ENCODE measurements at places on chromosomes 6 and 20.
A peak's percentile ranks its signal among the peaks of the same experiment; 100 is the strongest.

GRCh38 chr6:2547355-2547754, 203.4 kb downstream of the MYLK4 start:
- no peak for DNase-seq

GRCh38 chr6:137227871-137228302, 8.7 kb upstream of the IFNGR1 start:
- DNase-seq, result no peak

DNA sequence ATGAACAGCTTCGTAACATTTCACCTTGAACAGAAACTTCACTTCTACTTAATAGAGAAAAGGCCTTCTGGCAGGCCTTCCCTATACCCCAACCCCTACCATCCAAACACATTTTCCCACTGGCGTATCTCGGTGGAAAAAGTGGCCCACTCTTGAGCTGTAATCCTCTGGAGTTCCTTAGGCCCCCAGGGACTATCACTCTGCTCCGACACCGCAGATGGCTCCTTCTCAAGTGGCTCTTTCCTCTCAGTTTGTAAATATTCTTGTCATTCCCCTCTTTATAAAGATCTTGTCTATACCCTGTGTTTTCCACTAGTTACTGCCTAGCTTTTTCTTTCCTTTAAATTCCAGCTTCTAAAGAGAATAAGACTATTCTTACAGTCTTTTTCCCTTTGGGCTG, 108.7 kb downstream of the MYB start:
- no peak for DNase-seq

DNA sequence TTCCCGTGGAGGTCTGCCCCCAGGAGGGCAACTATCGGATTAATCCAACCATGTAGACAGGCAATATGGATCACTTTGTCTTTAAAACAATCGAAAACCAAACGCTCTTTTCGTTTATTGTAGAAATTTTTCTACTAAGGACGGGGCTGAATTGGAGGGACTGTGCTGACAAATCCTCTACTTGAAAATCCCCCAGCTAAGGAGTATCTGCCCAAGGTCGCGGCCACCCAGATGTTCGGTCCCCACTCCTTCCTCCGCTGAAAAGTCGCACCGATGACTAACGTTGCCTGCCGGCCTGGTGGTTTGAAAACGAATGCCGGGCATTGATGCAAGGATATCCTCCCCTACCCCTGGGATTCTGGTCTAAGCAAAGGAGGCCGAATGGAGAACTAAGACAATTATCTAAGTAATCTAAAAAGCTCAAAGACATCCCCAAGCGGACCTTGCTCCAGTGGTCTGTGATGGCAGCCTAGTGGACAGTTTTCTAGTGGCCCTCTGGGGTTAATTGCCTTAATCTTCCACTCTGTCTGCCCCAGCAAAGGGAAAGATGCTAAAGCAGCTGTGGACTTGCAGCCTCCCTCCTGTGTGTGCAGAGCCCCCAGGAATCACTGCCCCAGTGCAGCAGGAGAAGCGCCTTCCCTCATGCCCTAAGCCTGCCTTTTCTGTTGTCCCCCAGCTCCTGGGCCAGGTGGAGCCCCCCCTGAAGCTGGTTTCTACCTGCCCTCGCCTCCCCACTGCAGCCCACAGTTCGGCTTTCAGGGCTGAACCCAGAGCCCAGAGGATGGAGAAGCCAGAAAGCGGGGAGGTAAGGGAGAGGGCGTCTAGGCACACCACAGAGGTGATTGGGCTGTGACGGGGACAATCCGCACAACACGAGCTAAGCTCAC, 3.6 kb upstream of the FOXC1 start:
- DNase-seq, result no peak

GRCh38 chr6:109202409-109203264, 107.3 kb downstream of the CEP57L1 start:
- DNase-seq, result no peak

GRCh38 chr6:444653-445275, 53.2 kb downstream of the IRF4 start:
- no peak for DNase-seq

DNA sequence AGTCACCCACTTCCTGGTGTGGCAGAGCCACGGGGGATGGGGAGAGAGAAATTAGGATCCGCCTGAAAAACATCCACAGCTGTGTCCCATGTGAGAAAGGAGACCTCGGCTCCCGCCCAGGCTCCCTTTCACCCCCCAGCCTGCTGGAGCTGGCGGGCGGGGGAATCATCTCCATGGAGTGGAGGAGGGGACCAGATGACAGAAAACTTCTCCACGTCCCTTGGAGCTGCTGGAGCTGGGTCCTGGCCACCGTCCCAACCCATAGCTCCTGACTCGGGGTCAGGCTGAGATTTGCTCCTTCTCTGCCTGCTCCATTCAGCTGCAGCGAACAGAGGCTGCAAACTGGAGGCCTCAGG, 113.8 kb downstream of the CEBPB start:
- DNase-seq, result no peak

DNA sequence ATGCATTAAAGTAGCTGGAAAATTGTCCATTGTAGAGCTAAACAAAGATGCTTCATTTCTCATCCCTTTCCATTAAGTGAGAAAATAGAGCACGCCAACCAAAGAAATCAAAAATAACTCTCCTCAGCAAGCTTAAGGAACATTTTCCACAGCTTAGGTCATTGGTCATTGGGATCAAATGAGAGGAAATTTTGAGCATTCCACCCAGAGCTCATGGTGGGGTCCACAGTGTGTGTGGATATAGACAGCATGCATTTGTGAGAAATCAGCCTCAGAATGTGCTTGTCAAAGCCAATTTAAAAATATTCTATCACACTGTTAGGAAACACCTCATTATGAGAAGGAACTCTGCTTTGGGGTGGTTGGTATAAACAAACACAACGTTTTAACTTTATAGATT, 97.2 kb downstream of the HDGFL1 start:
- no peak for DNase-seq

DNA sequence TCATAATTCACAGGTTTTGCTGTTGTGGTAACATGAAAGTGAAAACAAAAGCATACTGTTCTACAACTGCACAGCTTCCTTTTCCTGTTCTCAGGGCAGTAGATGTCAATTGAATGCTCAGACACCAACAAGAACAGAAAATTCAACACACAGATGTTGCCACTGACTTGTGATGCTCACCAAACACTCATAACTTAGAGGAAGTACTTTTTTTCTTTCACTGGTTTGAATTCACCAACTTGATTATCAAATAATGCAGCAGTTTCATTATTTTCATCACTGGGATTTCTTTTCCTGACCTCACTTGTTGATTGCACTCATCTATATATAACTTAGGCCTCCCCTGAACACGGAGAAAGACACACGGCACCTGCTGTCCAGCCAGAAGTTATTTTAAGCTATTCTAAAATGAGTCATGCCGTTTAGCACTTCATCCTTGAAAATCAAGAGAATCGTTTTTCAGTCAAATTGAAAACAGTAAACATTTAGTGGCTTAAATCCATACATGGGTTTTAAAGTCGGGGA, 949 bp downstream of the TXLNB start:
- no peak for DNase-seq

- DNase-seq, result no peak
Observed at GRCh38 chr6:44044154-44044539, 83.1 kb downstream of the MRPL14 start.

DNA sequence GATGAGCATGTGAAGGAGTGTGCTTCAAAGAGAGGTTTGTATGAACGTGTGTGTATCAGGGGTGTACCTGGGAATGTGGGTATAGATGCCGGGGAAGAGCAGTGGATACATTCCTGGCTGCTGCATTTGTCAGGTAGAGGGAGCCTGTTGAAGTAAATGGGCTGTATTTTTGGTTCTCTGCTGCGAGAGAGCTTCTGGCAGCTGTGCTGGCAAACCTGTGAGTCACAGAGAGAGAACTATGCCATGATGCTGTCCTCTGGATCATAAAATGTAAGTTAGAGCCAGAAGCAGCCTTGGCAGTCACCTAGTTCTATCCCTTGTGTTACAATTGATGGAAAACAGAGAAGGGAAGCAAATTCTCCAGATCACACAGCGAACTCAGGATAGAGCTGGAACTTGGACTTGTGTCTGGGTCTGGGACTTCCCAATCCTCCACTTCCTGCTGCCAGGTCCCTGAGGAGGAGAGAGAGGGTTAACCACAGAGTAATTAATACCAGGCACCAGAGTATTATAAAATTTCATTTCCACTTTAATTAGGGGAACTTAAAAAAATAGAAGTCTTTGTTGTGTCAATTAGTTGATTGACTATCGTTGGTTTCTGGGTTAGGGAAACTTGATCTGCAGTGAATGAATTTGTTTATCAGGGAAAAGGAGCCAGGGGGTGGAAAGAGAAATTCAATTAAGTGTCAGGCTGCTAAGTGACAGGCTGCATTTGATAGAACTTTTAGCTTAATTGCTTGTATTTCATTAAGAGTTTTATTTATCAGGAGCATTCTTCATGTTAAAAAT, 41.1 kb upstream of the GTSF1L start:
- DNase-seq, result no peak

- DNase-seq, result no peak
Observed at GRCh38 chr6:129704708-129705107, 5.3 kb downstream of the ARHGAP18 start.

- DNase-seq, result no peak
Observed at GRCh38 chr20:36061754-36062153, 92.8 kb upstream of the EPB41L1 start.

DNA sequence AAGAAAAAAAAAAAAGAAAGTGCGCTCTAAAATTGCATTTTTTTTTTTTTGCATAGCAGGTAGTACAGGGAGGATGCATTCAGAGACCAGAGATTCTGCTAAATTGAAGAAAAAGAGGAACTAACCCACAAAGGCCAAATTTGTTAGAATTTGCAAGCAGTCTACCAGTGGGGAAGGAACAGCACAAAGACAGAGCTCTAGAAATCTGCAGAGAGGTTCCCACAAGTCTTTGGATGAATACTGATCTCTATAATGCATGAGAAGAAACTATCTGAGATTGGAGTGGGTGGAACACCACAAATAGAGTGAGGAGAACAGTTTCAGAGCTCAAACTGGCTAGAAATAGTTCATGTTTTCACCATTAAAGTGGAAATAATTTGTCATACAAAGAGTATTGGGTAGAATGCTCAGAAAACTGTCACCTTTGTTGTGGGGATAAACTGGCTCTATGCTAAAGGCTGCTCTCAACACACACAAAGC, 79.6 kb upstream of the AHI1 start:
- no peak for DNase-seq

DNA sequence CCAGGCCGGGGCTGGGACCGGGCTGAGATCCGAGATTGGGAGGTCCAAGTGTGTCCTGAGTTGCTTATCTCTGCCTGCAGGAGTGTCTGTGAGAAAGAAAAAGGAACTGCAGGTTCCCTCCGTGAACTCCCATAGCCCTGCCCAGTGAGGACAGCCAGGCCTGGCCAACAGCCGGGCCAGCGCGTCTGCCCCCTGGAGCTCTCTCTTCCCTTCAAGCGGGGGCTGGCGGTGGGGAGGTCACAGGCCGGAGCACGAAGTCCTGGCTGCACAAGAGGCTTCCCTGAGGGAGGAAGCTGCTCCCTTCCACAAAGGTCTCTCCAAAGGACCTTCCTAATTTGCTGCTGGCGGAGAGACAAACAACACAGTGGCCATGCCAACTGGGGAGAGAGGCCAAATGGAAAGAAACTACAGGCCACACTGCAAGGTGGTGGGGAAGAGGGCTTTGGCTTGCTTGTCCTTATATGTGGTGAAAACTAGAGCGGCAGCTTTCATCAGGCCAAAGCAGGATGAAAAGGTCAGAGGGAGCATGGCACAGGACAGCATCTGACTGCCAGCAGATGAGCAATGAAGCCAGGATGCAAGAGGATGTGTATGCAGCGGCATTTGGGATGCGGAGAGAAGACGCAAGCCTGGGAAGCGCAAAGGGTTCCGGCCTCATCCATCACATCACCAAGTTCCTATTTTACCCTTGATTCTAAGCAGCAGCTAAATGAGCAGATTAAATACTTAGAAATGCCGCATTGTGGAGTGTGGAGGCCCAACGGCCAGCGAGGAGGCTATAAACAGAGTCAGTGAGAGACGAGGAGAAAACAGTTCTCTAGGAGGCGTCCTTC, 260.0 kb downstream of the ERMARD start:
- DNase-seq, result no peak

GRCh38 chr6:31204751-31205145, 34.3 kb upstream of the POU5F1 start:
- no peak for DNase-seq

DNA sequence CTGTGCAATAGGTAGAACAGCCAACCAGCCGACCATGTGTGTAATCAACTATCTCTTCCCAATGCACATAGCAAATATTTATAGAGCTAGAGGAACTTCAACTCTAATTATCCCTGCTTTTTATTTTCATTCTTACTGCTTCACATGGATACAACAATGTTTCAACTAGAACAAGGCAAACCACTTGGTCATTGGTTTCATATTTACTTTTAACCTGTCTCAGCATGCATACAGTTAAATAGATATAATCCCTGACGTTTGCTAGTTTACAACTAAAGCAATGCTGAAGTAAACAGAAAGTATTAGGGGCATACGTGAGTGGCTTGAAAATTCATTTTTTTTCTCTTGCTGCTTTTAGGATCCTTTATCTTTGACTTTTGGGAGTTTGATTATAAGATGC, 318.5 kb upstream of the MAP3K7 start:
- DNase-seq, result no peak

DNA sequence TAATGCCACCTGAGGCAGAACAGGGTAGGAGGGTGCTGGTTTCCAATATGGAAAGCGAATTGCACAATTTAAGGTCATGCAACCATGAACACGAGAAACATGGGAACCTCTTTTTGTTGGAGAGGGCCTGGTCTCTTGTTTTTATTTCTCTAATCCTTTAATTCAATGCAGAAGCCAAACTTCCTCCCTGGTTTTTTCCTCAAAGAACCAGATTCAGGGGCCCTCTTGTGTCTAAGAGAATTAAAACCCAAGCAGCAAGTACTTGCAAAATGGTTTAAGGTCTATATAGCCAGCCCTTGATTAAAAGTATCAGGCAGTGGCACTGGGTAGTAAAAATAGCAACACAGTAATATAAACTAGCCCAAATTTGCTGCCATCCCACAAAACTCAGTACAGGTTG, 19.5 kb downstream of the GSTA4 start:
- DNase-seq, result no peak

- peak; percentile 71 for DNase-seq
Observed at GRCh38 chr20:44080646-44081267, 106.2 kb downstream of the JPH2 start.

- DNase-seq, result no peak
Observed at GRCh38 chr20:44011251-44011940, 96.7 kb downstream of the TOX2 start.

DNA sequence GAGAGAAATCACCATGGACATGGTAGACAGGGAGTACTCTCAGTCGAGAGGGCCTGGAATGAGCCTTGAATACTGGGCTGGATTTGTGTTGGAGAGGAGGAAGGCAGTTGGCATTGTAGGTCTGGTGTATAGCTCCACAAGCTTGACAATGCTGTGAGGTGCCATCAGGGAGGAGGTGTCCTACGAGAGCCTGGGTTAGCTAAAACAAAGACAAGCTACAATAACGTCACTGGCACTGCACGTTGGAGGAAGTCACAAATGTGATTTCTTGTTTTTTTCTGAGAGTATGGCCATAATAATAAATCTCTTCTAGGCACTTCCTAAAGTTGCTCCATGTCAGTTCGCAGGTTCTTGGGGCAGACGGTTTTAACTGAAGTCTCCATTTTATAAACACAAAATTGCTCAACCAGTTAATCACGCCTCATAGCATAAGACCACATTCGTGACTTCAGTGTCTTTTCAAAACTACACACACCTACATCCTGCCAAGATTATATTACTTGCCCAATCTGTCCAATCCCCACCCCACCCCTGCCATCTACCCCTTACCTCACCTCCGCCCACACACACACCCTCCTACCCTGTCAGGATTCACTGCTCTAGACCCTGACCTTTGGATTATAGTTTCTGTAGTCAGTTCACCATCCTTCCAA, 4.4 kb upstream of the HLA-DMB start:
- peak; percentile 65 for DNase-seq

All from activated gamma-delta T cell treated with anti-CD3 and anti-CD28 coated beads, Interleukin-2, amount 50 U/mL, for 16 hours (primary cell).